Caco-2 (cell line): ENCODE measurements at places on chromosomes 2 and 18.

- no peak for DNase-seq
Measured at GRCh38 chr2:85159589-85159988, 26.4 kb downstream of the TCF7L1 start.

GRCh38 chr2:61165946-61166345 is 4.0 kb downstream of the C2orf74 start:
- no peak for DNase-seq

DNA sequence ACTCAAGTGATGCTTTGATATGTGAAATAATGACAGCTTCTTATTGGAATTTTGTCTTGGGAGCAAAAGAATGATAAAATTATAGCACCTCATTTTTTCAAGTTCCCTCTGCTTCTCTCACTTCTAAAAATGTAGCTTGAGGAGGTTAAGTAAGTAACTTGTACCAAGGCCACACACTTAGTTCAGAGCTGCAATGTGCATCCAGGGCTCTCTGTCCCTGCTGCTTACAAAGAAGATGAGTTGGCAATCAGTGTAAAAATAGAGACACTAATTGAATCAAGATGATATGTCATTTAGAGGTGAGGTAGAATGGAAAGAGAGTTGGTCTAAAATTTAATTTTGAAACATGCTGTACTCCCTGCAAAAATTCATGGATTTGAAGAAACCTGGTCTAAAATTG is 312.0 kb upstream of the TNP1 start:
- no peak for DNase-seq

- DNase-seq: no peak
Measured at GRCh38 chr2:239498576-239498975, 97.8 kb upstream of the HDAC4 start.

DNA sequence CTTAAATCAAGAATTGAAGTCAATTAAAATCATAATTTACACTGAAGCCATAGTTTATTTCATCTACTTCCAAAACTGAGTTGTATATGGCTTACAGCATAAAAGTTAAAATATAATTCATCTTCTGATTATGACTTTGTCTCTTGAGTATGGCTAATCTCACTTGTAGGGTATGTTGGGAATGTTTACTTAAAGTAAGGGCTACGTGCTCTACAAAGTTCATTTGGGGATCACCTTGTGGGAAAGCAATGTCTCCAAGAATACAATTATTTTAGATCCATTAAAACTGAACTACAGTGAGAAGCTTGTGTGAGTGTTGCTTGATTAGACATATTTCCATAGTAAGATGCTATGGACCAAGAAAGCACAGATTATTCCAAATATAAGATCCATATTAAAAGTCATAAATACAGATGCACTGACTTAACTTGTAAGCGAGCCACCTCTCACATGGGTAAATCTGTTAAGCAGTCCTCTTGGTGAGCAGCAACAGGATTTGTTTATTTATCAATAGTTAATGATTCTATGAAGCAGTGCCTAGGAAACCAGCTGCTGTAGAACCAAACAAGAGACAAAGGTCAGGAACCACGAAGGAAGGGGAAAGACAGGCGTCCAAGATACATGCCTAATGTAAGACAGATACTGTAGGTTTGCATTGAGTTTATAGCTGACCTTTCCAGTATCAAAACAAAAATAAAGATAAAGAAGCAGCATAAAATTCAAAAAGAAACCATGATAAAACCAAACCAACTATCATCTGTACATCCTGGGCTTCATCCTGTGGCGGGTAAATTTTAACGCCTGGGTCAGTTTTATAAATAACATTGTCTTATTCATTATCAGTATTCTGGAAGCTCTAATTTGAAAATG is 24.8 kb downstream of the DSG4 start:
- peak; percentile 27 for DNase-seq

DNA sequence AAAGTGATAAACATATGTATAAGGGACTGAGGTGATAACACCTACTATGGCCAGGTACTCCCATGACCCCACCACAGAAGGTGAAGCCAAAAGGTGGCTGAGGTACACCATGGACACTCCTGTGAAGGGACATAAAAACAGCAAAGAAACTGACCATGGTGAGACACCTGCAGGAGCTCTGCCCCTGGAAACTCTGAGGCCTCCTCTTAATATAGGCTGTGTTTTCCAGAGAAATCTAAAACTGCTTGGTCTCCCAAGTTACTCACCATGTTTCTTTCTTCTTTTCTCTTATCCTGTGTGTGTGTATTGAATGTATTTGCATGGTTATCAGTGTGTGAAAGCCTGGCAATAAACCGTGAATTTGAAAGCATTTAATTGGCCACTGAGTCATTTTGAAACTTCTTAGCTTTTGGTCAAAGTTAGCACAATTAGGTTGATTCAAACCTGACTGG is 739.3 kb upstream of the GCFC2 start:
- no peak for DNase-seq

GRCh38 chr2:179963626-179964025 is 43.5 kb downstream of the CWC22 start:
- no peak for DNase-seq

- no peak for DNase-seq
Measured at GRCh38 chr2:41966431-41966893, 81.4 kb upstream of the PKDCC start.

- no peak for DNase-seq
Measured at GRCh38 chr18:48408111-48408726, 964 bp downstream of the ZBTB7C start.

- DNase-seq: no peak
Measured at GRCh38 chr18:490024-490366, 10.5 kb downstream of the COLEC12 start.

DNA sequence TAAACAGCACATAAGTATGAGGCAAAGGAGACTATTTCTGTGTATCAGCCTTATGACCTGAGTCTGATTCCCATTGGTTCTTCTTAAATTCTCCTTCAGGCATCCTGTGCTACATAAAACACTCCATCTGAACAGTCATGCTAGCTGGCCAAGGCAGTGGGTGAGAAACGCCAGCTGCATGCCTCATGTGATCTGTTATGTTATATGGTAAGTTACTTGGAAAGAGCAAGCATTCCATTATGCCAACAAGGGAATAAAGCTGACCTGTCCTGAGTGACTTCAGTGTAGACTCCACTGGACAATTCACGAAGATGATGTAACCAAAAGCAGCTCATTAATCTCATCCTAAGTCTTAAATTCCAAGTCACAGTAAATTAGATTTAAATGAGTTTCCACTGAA is 216.5 kb upstream of the FN1 start:
- DNase-seq: no peak

GRCh38 chr2:30310955-30311354 is 79.6 kb downstream of the LBH start:
- DNase-seq: no peak

DNA sequence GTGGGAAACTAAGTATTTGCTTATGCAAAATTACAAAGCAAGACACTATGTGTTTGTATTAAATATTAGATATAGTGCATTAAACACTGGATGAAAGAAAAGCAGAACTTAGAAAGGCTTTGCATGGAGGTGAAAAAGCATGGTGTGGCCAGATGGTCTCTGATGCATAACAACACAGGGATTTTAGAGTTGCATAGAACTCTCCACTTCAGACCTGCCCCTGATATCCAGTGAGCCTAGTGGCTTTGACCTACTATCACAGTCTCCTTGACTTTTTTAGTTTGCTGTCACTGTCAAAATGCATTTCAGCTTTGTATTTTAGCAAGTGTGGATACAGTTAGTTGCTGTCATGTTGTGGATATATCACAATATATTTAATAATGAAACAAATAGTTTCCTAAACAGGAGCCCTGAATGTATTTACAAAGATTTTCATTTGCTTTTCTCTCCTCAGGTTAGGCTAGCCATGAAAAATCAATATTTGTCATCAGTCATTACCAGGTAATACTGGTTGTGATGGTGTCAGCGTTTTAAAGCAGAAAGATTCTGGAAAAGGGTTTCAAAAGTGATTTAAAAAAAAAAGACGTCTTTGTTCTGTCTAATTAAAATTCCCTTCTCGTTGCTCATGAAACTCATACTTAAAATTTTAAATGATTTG is 5.2 kb downstream of the CSRNP3 start:
- DNase-seq: no peak

- no peak for DNase-seq
Measured at GRCh38 chr2:219560893-219561178, 10.5 kb downstream of the OBSL1 start.

DNA sequence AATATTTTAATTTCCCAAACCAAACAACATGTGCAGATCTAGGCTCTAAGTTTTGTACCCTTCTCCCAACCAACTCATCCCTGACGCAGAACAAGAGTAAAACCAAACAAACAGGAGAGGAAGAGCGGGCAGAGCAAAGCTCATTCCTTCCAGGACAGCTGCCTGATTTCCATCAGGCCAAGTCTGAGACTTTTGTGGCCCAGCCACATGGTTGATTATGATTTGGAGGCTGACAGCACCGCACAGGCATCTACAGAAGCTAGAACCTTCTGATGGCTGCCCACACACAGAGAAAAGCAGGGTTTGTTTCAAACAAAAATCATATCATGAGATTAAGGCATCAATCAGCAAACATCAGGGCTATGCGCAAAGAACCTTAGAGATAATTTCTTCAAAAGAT is 262.6 kb downstream of the TNS1 start:
- DNase-seq: no peak

DNA sequence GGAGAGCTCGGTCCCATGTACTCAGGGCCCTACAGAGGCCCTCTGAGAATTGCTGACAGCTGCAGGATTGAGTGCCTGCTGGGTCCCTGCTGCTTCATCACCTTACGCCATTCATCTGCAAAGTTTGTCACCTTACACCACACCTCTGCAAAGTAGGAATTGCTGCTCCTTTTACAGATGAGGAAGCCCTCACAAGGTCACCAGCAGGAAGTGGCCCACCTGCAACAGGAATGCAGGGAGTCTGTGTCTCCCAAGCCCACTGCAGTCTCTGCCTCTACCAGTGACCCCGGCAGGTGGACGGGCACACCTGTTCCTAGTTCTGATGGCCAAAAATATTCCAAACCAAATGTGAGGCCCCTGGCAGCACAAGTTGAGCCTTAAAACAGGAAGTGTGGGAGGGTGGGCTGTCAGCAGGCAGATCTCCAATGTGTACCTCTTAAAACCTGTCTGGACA is 441.4 kb downstream of the NBAS start:
- no peak for DNase-seq

DNA sequence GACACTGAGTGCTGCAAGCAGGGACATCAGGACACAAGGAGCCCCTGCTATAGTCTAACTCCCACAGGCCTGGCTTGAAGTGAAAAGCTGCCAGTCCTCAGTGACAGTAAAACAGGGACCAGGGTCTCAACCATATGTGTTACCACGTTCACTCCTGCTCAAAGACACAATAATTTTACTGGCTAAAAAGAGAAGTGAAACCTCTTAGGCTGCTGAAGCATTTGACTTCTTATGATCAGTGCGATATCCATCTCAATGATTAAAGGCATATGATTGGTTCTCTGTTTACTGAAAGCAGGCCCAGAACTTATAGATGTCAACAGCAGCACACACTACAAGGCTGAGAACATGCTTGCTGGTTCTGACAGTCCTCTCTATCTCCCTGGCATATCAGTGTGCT is 129.8 kb upstream of the LMAN1 start:
- DNase-seq: no peak

GRCh38 chr2:169761251-169761969 is 27.8 kb downstream of the KLHL23 start:
- DNase-seq: peak; percentile 61

DNA sequence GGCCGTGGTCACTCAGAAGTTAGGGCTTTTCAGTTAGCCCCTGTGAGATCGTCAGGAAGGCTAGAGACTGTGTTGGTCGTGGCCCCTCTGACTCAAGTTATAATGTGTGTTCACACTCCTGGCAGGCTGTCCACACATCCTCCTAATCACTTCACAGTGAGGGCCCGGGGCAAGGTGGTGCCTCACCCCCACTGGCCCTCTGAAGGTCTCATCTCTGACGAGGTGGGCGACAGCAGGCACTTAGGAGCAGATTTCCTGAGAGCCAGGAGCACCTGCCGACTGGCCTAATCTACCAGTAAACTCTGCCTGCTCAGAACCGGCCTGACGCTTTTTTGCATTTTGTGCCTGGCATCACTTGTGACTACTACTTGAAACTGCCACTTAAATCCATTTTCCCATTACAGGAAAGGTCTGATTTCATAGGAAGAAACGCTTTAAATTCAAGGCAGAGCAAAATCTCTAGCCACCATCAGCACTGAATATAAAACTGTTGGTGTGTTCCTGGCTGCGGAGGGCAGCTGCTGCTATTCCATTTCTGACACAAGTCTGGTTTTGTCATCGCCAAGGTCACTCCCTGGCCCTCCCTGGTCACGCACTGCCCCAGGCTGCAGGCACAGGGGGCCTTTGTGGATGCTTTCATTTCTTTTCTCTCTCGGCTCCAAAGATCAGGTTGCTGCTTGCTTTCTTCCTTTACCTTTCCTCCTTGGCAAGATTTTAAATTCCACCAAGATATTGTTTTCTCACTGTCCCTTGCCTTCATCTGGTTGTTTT is 48.0 kb downstream of the RAB12 start:
- DNase-seq: no peak

DNA sequence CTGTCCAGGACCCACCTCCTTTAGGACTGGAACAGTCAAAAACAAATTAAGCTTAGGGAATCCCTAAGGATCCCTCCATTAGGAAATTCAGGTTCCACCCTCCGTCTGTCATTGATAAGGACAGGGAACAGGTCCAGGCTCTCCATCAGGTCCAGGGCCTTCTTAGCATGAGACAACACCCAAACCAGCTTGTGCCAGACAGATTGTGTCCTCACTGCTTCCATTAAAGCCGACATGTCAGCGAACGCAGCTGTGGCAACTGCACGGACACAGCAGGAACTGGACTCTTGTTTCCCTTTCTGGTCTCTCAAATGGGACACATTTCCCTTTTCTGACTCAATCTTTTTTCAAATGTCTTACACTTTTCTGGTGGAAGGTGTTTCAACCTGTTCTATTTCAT is 81.4 kb downstream of the BCL11A start:
- DNase-seq: no peak

- DNase-seq: no peak
Measured at GRCh38 chr2:112077814-112078213, 22.7 kb downstream of the TMEM87B start.

GRCh38 chr18:13300029-13300428 is 81.5 kb downstream of the LDLRAD4 start:
- DNase-seq: no peak

GRCh38 chr2:190126798-190127197 is 64.3 kb upstream of the MSTN start:
- DNase-seq: no peak

DNA sequence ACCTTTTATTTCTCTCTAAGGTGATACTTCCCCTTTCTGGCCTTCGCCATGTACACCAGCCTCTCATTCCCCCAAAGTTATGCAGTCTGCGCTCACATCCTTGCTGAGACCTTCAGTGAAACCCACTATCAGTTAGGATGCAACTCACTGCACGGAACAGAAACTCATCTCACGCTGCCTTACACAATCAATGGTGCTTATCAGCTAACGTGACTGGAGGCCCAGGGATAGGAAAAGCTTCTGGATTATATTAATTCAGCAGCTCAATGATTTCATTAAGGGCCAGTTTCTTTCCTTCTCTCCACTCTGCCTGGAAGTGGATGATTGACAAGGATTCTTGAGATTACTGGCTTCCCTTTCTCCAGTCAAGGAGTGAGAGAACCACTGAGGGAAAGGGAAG is 44.8 kb downstream of the CDH2 start:
- no peak for DNase-seq
